ENCODE measurements at places on chromosomes 12 and 14.

- DNase-seq, result no peak
Measured at GRCh38 chr12:52661668-52662067, 9.7 kb upstream of the KRT2 start.

DNA sequence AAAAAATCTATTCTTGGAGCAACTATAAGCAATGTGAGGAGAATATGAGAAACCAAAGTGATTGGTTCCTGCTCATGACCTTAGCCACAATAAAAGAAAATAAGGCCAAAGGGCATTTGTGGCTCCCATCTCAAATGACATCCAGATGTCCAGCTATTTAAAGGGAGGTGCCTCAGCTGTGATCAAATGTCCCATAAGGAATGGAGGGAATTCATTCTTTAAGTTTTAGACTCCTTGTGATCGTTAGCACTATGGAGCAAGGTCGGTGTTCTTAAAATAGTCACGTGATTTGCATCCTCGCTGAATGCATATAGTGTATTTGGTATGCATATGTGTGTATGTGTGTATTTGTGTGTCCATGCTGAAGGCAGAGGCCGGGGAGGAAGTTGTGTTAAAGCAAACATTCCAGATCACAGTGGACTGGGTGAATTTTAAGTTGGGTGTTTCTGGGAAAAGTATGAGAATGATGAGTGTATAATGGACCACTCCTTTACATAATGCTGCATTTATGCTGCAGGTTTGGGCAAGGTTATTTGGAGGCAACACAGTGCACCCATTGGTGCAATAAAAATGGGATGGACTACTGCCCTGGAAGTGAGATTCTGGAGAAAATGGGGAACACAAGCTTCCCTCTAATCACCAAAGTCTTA lies 5.6 kb upstream of the E2F7 start:
- DNase-seq, result no peak

DNA sequence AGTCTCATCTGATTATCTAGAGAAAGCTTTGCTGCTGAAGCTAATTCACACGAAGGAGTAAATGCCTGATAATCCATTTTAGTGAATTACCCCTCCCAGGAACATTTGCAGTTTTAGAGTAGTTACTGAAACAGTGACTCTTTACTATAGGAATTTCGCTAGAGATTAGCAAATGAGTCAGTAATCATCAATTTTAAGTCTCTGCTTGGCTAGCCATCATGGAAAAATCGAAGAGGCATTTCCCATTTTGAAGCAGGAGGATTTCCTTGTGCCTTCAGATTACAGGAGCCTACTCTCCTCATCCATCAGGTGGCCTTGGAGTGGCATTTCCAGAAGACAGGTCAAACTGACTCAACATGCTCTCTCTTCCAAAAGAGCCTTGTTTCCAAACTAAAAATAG lies 154.5 kb downstream of the EGLN3 start:
- no peak for DNase-seq

GRCh38 chr14:51462706-51463105 lies 189.0 kb upstream of the FRMD6 start:
- no peak for DNase-seq

- DNase-seq, result no peak
Measured at GRCh38 chr14:84458881-84459280, 1071.1 kb upstream of the FLRT2 start.

- DNase-seq, result no peak
Measured at GRCh38 chr12:32603858-32604257, 75.2 kb upstream of the DNM1L start.

DNA sequence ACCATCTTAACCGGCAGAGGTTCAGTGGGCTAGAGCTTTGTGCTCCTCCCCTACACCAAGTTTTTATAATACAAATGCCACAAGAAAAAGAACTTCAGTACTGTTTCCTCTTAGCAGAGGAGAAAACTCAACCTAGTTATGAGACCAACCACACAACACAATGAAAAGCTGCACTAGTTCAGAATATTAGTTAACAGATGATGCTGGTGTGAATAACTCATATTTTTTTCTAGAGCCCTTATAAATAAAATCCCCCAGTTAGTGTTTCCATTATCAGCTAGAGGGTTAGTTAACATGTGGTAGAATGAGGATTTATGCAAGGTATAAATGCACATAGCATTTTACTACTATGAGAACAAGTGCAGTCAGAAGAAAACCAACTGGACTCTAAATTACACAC lies 61.9 kb upstream of the AMN1 start:
- no peak for DNase-seq

GRCh38 chr14:38824706-38825105 lies 278.3 kb downstream of the SEC23A start:
- DNase-seq, result no peak

DNA sequence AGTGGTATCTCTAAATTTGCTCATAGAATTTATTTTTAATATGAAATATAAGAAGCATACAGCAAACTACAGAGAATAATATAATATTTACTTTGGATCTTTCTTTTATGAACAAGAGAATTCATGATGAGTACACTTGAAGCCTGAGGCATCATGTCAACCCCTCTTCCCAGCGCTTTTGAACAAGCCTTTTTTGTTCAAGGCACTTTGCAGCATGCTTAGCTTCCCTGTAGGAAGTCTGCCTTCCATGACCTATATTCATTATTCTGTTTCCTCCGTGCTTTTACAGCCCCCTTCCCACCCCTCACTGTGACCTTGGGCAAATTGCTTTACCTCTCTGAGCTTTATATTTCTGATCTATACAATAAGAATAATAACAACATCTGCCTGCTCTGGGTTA lies 41.6 kb downstream of the SCN8A start:
- DNase-seq, result no peak
